ENCODE measurements at places on chromosomes 13 and 19. TPM values are rescaled to one million over a fixed set of nuclear protein-coding genes. Genes with fewer than 3 reads are reported as not detected.

The ZNF230 gene
- total RNA-seq: 3.8 TPM

The DUXA gene
- total RNA-seq: not detected

The TTYH1 gene
- total RNA-seq: not detected

The CD22 gene
- total RNA-seq: not detected
